Osteocyte (in vitro differentiated cells): ENCODE measurements at places on chromosomes 3 and 15. TPM values are rescaled to one million over a fixed set of nuclear protein-coding genes. Genes with fewer than 3 reads are reported as not detected.

DNA sequence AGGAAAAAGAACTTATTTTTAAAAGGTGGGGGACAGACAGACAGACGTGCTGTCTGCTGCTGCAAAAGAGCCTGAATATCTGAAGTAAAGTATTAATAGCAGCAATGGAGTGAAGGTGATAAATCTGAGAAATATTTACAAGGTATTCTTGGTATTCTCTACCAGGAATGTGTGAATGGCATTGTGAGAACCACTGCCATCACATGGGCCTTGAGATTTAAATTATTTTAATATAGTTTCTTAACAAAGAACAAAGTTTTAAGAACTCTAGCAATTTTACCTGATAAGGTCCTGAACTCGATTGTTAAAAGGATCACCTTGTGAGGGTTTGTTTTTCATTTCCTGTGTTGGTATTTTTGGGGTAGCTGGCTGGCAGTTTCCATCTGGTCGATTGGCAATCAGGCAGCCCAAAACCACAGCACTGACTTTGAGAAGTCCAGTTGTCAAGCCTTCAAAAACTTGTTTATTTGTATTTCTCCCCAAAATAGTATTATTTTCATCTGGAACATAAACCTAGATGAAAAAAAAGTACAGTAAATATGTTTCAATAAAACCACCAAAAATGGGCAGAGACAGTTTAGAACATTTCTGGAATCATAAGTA, 97.3 kb downstream of the ISL2 start:
- DNase-seq = no peak

OIP5 gene
- total RNA-seq = 2.4 and 3.1 TPM in 2 replicates

- no peak for DNase-seq
Observed at GRCh38 chr3:63886858-63887257, 23.2 kb downstream of the ATXN7 start.

DNA sequence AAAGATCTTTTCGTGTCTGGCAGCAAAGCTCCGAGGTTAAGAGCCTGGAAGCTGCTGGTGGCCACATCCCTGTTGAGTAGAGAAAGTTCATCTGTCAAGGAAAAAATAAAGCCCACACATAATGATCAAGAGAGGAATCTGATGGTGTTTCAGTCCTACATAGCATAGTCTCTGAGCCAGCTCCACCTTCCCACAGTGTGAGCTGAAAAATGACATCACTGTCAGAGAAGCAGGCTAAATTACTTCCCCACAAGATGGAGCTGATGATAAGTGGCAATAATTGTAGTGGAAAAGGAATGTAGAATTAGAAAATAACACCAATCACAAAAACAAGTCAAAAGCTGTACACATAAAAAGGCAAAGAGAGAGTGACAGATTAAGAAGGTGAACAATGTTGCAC, 84.5 kb downstream of the AQP9 start:
- DNase-seq = no peak

GRCh38 chr15:81274931-81275707, 48.8 kb downstream of the STARD5 start:
- DNase-seq = peak; percentile 86

- no peak for DNase-seq
Observed at GRCh38 chr15:64895285-64896065, 16.2 kb upstream of the ANKDD1A start.

GP9 gene
- not detected in 2 replicates for total RNA-seq

PLCB2 gene
- total RNA-seq = 0.40 and 1.2 TPM in 2 replicates

CXCR6 gene
- total RNA-seq = not detected in 2 replicates

DNA sequence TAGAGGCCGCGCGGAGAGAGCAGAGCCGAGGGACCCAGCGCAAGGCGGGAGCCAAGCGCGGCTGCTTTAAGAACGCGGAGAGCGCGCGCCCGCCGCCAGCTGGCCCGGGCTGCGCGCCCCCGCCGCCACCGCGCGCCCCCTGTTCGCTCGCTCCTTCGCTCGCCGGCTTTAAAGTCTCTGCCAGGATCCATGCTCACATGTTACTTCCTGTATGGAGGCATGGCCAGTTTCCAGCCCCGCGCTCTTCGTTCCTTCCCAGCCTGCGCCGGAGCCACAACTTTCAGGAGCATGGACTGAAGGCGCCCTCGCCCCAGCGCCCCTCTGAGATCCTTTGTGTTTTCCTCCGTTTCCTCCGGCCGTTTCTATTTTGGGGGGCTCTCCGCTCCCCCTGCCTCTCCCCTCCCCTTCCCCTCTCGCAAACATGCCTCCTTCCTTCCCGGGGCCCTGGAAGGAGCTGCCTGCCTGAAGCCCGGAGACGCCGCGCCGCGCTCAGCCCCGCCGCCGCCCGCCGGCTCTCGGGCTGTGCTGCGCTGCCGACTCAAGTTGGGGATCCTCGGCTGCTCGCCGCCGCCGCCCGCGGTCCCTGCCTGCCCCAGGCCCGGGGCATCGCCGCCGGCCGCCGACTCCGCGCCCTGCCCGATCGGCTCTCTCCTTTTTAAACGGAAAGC, at the start of gene PTPRG:
Gene PTPRG (plus strand): TSS at position 198 of the 668 bp plus-strand sequence. CDS start 717 bp downstream, outside the sequence.
- peak; percentile 95 for DNase-seq

DNA sequence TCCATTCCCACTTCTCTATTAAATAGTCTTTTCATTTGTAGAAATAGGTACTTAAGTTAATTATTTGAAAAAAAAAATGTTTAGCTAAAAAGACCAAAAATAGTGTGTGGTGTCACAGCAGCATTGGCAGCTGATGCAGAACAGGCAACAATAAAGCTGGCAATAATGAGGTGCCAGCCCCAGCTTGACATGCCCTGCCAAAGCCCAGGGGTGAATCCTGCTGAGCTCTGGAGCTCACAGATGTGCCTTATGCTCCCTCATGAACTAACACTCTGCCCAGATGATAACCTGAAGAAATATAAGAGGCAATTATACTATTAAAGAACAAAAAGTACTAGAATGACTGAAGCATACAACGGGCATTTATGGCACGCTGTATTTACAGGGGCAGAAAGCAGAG, 63.8 kb downstream of the IGSF11 start:
- no peak for DNase-seq

CGNL1 gene
- 5.5 and 6.2 TPM in 2 replicates for total RNA-seq

DNA sequence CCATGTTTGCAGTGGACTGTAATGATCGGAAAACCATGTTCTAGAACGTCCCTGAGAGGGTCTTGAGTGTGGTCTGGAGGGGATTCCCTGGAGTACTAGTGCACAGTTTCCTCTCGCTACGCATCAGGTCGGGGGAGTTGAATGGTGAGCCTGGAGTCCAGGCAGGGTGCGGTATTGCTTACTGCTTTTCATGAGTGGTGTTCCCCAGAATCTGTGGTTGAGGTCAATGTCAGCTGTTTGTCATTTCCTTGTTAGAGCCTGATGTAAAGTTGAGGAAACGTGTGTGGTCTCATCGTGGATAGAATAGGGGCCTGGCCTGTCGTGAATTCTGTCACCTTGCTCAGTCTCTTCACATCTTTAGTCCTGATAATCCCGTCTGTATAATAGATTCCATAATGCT, 328.2 kb upstream of the LRRFIP2 start:
- DNase-seq = no peak

DNA sequence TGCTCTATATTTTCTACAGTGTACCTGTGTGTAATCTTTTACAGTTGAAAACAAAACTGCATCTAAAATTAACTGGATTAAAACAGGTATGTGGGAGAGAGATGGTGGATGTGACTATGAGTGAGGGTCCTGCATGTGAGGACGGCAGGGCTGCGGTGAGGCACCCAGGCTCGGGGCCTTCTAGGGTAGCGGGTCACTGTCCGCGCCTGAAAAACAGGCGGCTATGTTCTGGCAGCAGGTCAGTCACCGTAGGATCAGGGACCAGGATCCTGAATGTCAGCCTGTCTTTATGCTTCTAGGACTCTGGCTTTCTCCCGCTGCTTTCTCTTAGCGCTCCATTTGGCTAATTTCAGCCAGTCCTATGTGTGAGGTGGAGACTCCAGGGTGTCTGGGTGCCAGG, 12.6 kb downstream of the TMEM40 start:
- no peak for DNase-seq
